ENCODE measurements at places on chromosomes 6 and 20.
A peak's percentile ranks its signal among the peaks of the same experiment; 100 is the strongest.

GRCh38 chr6:147099974-147100373 lies 104.2 kb upstream of the STXBP5 start:
- no peak for DNase-seq

DNA sequence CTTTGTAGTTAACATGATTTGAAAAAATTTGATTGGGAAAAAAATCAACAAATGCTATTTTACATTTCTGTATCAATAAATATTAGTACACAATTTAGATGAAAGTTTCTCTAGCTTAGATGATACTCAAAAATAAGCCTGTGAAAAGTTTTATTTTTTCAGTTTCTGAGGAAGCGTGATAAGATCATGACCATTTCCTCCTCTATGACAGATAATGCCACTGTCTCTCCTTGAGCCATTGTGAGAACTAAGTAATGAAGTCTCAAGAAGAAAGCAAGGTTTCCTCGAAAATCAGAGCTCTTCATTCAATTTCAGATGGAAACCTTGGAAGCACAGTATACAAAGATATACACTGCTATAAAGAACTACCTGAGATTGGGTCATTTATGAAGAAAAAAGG lies 395.0 kb downstream of the HDGFL1 start:
- DNase-seq: no peak

GRCh38 chr20:32159766-32160221 lies 47.7 kb downstream of the PLAGL2 start:
- no peak for DNase-seq

- peak; percentile 61 for DNase-seq
Measured at GRCh38 chr6:106974999-106975737, 639 bp upstream of the CD24 start.

DNA sequence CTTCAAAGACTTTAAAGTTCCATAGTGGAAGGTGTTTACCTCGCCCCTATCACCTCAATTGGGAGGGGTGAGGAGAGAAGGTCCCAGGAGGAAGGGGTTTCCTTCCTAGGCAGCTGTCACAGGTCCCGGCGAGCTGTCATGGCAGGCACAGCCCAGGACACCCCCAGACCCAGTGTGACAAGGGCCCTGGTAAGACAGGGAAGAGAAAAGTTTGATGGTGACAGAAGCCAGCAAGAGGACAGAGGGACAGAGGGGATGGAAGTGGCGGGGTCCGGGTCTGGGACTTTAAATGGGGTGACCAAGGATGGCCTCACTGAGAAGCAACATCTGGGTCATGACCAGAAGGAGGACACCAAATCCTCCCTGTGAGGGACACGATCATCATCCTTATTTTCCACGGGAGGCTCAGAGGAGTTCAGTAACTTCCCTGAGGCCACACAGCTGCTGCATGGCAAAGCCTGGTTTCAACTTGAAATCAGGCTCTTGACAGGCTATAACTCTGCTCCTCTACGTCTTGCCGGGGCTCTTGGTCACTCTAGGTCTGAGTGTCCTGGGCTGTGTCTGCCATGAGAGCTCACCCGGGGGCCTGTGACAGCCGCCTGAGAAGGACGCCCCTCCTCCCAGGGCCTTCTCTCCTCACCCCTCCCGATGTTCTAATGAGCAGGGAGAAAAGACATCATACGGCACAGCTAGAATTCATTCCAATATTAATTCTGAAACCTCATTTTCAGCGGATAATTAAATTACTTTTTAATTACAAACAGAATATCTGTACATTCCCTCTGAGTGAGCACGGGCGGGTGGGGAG lies 222.2 kb downstream of the PREX1 start:
- DNase-seq: no peak

GRCh38 chr6:20610636-20611370 lies 76.5 kb downstream of the CDKAL1 start:
- DNase-seq: no peak

GRCh38 chr20:33490934-33491656 lies 1.2 kb downstream of the CBFA2T2 start:
- DNase-seq: no peak

- DNase-seq: no peak
Measured at GRCh38 chr20:19122395-19122794, 90.0 kb upstream of the SLC24A3 start.

- DNase-seq: no peak
Measured at GRCh38 chr20:63633732-63634131, 6.8 kb upstream of the GMEB2 start.

- DNase-seq: no peak
Measured at GRCh38 chr6:21596949-21597682, 3.6 kb downstream of the SOX4 start.

DNA sequence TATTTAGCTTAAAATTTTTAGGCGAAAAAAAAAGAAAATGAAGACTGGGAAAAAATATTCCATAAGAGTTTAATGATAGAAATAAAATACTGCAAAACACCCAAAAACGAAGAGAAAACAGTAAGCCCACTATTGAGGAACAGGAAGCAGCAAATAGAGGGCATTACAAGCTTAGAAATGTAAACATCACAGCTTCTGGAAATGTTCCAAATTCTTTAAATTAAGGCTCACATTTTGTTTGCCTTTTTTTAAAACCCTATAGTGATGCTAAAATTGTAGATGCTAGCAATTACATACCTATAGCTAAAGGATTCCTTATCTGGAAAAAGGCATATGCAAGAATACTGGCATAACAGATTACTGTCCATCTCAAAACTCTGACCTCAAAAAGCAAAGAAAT lies 248.6 kb downstream of the KHDRBS2 start:
- DNase-seq: no peak

- no peak for DNase-seq
Measured at GRCh38 chr6:87959083-87959482, 88.6 kb upstream of the SPACA1 start.

GRCh38 chr6:141252828-141253608 lies 879.7 kb upstream of the GJE1 start:
- DNase-seq: no peak

- peak; percentile 4 for DNase-seq
Measured at GRCh38 chr20:8399947-8400346, 267.9 kb downstream of the PLCB1 start.

DNA sequence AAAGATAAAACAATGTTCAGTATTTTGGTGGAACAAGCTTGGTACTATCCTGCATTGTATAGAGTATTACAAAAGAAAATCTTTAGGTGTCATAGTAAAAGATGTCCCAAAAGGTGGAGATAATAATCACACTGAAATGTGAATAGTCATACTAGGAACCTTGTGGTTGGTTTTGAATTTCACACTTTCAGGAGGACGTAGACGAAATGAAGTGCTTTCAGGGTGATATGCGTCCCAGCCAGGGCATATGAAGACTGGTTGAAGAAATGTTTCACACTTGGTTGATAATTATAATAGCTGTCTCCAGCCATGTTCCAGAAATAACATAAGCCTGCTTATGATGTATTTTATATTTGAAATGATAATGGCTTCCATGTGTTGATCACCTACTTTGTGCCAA lies 60.4 kb downstream of the SCAND1 start:
- DNase-seq: no peak

GRCh38 chr6:54710456-54710855 lies 136.1 kb upstream of the FAM83B start:
- no peak for DNase-seq

GRCh38 chr6:137873273-137873762 lies 6.3 kb downstream of the TNFAIP3 start:
- DNase-seq: peak; percentile 90

GRCh38 chr6:28161410-28162079 lies 19.9 kb downstream of the ZKSCAN8 start:
- DNase-seq: peak; percentile 82

- no peak for DNase-seq
Measured at GRCh38 chr20:34622821-34623451, 54.0 kb downstream of the PIGU start.

- DNase-seq: no peak
Measured at GRCh38 chr6:139687055-139687454, 312.6 kb upstream of the CITED2 start.

GRCh38 chr6:106281661-106282060 lies 43.9 kb downstream of the ATG5 start:
- no peak for DNase-seq

Measured in stimulated activated naive B cell treated with anti-CD40 and anti-IgM and Interleukin-4, amounts not matched to agents 10 μg/mL and 1 μg/mL and 100 μg/mL, for 72 hours (primary cell).